Endothelial cell (in vitro differentiated cells): ENCODE measurements at places on chromosomes 5 and 9.

DNA sequence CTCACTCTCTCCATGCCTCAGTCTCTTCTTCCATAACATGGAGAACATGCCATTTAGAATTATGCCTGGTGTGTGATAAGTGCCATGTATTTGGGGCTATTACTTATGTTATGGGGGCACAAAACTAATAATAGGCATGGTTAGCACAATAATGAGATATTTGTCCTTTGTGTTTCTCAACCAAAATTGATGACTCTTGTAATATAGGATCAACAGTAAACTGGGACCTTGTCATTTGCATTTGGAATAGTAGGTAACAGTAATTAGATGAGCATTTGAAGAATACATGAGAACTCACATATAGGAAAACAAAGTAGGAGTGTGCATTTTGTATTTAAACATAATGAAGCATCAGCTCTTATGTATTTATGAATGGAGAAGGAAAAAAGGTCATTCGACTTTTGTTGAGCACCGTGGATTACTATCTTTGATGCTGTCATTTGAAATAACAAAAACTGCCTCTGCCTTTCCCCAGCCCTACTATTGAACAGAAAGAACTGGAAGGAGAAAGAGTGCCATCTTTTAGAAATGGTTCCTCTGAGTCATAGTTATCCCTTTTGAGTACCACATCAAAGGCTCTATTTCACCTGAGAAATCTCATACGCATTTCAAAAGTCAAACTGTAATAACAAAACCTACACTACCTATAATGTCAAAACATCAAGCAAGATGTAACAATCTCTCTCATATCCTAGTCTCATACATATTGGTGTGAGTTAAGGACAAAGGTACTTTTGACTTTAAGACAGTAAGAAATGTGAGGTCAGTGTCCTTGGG, 655.2 kb downstream of the PDE4D start:
- DNase-seq: no peak

DNA sequence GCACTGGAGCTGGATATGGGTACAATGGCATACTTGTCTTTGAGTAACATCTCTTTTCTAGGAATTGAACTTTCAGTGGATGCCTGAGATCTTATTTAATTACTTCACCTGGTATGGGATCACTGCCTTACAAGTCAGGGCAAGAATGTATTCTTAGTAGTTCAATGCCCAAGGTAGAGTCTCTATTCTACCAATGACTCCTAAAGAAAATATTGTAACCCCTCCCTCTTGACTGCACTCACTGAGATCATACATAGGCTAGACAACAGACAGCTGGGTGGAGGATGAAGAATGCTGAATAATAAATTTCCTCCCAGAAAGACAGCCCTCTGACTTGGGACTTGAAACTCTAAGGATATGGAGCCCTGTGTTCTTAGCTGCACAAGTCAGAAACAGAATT, 1216.3 kb upstream of the ACO1 start:
- no peak for DNase-seq

DNA sequence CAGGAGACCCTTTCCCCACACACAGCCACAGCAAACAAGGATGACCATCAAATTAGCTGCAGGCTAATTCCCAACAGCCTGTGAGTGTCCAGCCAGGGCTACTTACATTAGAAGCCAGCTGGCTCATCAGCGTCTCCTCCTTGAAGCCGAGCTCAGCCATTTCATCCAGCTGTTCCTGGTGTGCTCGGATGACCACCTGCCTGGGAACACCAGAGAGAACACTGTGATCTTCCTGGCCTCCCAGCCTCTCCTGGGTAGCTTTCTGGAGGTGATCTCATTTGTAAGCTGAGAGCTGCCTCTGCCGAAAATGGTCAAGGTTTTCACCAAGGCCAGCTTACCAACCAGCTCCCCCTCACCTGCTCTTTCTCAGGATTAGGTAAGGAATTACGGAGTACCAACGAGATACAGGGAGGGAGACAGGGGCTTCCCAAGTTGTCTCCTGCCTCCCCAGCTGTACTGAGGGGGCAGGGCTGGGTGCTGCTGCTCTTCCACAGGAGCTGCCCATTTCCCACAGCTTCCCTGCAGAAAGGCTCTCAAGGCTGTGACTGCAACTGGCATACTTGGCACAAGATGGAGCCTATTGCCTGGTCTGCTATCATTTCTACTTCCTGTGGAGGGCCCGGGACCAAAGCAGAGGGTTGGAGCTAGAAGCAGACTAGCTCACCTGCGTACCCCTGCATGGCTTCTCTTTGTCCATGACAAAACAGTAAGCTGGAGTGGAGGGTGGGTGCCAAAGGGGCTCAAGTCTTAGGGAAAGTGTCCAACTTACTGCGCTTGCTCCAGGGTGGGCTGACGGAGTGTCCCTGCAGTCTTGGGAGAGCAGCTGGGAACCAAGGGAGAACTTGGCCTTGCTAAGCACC, 73.9 kb downstream of the KIF24 start:
- no peak for DNase-seq

- no peak for DNase-seq
Observed at GRCh38 chr9:35683323-35683722, 6.4 kb downstream of the TPM2 start.

- no peak for DNase-seq
Observed at GRCh38 chr9:23542438-23542837, 283.6 kb downstream of the ELAVL2 start.

GRCh38 chr9:22117511-22118384, 108.6 kb upstream of the CDKN2B start:
- no peak for DNase-seq

GRCh38 chr5:86865256-86865785, 247.6 kb downstream of the COX7C start:
- no peak for DNase-seq

- DNase-seq: no peak
Observed at GRCh38 chr5:851553-851952, 767 bp upstream of the ZDHHC11 start.

- DNase-seq: no peak
Observed at GRCh38 chr5:143527808-143528207, 124.3 kb upstream of the NR3C1 start.

DNA sequence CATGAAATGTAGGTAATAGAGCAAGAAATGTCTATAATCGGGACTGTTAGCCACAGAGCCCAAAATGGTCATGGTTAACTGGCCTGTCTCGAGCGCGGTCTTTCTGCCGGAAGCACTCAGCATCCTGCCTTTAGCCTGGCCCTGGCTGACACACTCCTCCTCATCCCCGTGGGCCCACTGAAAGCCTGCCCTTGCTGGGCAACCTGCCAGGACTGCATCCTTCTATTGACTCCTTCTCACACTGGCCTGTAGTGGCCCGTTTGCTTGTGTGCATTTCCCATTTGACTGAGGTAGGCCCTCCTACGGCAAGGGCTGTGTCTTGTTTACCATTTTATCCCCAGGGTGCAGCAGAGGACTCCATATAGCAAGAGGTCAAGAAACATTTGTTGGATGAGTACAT, 215.7 kb downstream of the ATPSCKMT start:
- DNase-seq: no peak
